ENCODE measurements at places on chromosomes 7 and 10.

DNA sequence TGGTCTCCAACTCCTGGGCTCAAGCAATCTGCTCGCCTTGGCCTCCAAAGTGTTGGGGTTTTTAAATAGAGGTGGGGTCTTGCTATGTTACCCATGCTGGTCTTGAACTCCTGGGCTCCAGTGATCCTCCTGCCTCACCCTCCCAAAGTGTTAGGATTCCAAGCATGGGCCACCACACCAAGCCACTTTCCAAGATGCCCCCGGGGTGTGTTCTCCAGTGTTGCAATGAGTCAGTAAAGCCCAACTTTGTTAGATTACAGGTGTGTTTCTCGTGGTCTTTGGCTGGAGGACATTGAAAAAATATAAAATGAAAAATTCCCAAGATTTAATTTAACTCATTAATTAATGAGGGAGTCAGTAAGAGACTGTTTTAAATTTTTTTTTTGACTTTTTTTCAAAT, 29.2 kb downstream of the TACR2 start:
- DNase-seq, result no peak

DNA sequence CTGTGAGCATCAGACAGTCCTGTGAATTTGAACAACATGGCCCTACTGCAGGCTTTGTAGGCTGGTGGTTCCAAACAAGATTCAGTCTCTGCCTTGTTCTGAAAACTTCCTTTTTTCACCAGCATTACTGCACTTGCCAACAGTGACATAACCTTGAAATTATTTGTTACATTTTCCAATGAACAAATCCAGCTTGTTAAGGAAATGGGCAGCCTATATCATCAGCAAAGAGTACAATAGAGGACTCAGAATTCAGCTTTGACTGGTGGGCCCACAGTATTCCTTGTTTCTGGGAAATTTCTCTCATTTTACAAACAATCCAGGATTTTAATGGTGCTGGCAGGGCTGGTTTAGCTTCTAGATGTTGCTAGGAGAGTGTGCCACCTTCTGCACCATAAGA, 703.7 kb upstream of the FZD8 start:
- no peak for DNase-seq

DNA sequence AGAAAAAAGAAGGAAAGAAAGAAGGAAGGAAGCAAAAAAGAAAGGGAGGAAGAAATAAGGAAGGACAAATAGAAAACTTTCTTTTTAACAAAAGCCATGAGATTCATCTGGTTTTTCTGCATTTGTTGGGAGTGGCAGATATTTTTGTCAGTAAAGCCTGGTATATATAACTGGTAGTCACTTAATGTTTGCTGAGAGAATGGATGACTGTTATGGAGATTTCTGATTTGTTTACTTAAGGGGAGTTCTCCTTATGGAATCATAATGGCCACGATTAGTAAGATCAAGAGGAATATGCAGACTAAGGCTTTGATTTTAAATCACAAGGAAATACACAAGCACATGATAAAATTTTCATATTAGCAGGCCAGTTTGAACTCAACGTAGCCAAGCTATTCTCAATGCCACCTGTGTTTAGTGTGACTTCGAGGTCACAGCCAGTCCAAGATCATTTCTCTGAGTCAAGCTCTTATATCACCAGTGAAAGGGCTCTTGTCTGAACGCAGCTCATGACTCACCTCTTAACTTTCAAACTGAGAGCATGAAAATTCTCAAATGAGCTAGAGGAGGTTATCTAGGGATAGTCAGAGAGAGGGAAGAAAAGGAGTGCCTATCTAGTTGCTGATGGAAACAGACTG, 445.1 kb upstream of the ZMIZ1 start:
- DNase-seq, result no peak

GRCh38 chr10:89518876-89519842, 16.2 kb downstream of the SLC16A12 start:
- no peak for DNase-seq

GRCh38 chr7:80508440-80508839, 3.4 kb downstream of the GNAT3 start:
- no peak for DNase-seq

GRCh38 chr7:94422827-94423460, 28.2 kb downstream of the COL1A2 start:
- no peak for DNase-seq

DNA sequence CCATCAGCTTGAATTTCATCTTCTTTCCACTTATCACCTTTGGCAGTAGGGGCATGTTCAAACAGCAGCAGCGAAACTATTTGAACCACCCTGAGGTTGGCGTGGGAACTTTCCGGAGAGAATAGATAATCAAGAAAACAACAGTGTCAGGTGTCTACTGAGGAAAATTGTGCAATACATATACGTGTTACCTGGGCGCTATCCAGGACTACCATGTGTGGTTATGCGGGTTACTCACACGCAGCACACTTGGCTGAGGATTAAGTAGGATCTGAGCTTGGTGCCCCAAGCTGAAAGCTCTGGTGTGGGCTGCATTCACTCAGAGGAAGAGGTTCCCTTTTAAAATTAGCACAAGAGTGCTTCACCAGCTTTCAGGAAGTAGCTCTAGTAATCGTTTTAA, 8.8 kb upstream of the ABI1 start:
- DNase-seq, result peak; percentile 61

DNA sequence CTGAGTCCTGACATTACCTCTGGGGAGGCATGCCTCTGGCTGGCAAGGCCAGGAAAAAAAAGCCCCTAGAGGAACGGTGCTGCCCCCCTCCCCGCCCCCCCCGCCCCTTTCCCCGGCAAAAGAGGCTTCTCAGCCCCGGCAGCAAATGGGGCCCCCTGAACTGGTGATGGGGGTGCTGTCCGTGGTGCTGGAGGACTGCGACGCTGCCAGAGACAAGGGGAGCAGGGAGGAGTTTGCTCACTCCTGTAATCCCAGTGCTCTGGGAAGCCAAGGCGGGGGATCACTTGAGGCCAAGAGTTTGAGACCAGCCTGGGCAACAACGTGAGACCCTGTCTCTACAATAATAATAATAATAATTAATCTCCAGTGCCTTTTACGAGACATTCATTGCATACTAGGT, 23.7 kb downstream of the SRRM3 start:
- peak; percentile 27 for DNase-seq

- DNase-seq, result no peak
Observed at GRCh38 chr10:13425397-13425796, 77.3 kb upstream of the SEPHS1 start.

- no peak for DNase-seq
Observed at GRCh38 chr7:106914018-106914607, 49.0 kb downstream of the PIK3CG start.

DNA sequence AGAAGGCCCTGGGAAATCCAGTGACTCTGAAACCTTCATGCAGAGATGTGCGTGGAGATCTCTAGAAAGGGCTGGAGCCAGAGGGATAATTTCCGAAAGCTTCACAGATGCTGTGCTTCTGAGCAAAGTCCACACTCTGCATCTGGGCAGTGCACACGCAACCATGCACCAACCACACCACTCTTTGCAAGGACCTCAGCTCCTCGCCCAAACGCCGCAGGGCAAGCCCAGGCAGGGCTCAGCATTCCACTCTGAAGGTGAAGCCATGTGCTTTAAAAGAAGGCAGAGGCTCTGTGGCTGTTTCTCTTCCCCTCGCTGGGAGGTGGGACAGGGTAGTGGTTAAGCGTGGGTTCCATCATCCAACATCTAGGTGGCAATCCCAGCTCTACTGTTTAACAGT, 48.4 kb downstream of the ASB13 start:
- no peak for DNase-seq

DNA sequence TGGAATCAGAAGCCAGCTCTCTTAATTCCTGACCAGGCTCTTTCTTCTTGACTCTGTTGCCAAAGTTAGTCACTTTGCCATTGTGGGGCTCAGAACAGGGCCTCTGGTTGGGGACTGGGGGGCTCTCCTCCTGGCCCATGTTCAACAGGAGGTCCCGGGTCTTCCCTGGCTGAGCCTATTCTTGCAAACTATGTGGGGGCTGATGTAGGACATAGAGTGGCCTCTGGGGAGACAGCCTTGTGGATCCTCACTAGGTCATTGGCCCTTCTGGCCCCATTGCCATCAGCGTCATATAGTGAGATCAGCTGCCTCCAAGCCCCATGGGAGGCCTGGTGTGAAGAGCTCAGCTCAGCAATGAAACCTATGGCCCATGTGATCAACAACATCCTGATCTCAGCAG, 77.6 kb upstream of the LEP start:
- DNase-seq, result no peak

DNA sequence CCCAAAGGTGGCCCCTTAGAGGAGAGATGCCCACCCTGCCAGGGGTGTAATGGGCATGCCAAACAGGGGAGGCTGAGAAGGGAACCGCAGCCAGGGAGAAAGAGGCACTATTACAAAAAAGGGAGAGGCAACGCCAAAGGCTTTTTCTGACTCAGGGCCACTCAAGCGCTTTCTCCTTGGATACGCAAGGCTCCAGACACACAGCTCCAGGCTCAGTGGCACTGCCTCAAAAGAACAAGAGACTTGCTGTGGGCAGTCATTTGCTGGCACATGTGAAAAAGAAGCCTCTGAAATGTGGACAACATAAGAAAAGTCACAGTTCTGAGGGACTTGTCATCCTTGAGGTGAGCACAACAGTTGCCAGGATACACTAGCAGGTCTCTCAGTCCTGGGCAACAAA, 128.4 kb downstream of the DGKI start:
- no peak for DNase-seq

DNA sequence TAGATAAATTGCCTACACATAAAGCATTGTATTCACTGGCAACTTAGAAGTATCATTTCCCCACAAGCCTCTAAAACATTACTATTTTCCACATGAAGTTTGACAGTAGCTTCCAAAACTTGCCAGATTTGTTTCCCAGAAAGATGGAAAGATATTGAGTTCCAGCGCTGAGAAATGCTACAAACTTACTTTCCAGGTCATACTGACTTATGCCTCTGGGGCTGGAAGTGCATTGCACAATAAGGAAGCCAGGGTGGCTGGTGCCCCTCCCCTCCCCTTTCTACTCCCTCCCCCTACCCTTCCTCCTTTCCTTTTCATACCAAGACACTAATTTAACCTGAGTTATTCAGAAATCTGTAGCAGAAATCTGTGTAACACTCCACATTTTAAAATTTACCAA, 212.6 kb downstream of the WDR37 start:
- DNase-seq, result no peak

DNA sequence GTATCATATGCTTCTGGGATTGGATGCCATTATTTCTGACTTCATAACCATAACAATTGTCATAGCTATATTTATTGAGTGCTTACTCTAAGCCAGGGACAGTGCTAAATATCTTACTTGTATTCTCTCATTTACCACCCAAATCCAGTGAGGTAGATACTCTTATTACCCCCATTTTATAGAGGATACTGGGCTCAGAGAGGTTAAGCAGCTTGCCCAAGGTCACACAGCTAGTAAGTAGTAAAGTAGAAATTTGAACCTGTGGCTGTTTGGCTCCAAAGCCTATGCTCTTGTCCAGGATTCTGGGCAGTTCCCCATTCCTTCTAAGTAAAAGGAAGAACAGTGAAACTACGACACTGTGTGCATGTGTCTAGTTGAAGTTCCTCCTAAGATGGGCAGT, 56.5 kb downstream of the COL13A1 start:
- peak; percentile 18 for DNase-seq

- DNase-seq, result peak; percentile 41
Observed at GRCh38 chr7:134129856-134130523, 2.9 kb downstream of the LRGUK start.

GRCh38 chr7:117605712-117606111, 125.9 kb downstream of the CFTR start:
- no peak for DNase-seq

DNA sequence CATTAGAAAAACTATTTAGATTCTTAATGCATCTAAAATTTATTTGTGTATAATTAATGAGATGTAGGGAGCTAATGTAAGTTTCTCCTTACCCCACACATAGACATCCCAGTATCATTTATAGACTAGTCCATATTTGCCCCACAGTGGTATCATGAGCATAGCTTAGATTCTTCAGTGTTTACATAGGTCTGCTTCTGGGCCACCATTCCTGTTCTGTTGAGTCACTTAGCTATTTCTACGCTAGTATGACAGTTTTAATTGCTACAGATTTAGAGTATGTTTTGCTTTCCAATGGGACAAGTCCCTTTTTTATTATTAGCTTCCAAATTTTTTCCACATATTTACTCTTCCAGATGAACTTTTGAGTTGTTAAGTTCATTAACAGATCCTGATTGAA, 69.4 kb downstream of the MCMBP start:
- no peak for DNase-seq

GRCh38 chr7:40239755-40240303, 105.0 kb downstream of the SUGCT start:
- no peak for DNase-seq

DNA sequence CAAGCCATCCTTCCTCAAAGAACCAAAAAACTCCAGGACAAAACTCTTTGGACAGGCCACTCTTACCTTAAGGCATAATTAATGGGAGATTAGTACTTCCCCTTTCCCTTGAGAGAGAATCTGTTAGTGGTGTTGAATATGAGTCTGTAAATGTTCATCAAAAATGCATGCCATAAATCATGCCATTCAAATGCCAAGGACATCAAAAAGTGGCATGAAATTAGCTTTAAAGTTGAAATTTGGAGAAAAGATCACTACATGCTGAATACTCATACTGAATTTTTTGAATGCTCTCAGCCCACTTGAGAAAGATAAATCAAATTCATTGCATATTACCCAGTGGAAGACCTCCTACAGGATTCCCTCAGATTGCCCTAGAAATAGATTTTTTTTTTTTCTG, 6.7 kb downstream of the NRCAM start:
- DNase-seq, result no peak

DNA sequence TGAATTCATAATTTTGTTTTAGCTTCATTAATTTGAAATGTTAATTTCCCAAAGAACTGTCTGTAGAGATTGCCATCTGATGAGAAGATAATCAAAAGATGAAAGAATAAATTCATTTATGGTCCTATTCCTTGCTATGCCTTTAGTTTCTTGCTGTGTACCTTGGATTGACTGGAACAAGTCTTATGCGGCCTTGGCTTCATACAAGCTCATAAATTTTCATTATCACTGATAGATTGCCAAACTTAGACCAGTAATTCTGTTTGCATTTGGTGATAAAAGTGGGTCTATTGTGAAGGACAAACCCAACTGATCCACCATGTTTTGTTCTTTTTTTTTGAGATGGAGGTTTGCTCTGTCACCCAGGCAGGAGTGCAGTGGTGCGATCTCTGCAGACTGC, 48.2 kb downstream of the ARID5B start:
- no peak for DNase-seq

Measured in suppressor macrophage treated with lipopolysaccharide for 1 hour (primary cell).